ENCODE measurements at places on chromosomes 4 and X. TPM values are rescaled to one million over a fixed set of nuclear protein-coding genes. Genes with fewer than 3 reads are reported as not detected.

The CSN1S1 gene
- total RNA-seq = not detected

The XK gene
- 0.15 TPM for total RNA-seq

The LAMTOR3 gene
- 18.0 TPM for total RNA-seq

The NR3C2 gene
- total RNA-seq = 1.5 TPM

The VEGFC gene
- 27.3 TPM for total RNA-seq

The EFHC2 gene
- 0.08 TPM for total RNA-seq

The SAGE1 gene
- not detected for total RNA-seq

The RTL3 gene
- total RNA-seq = not detected

The NAA11 gene
- total RNA-seq = not detected

The CXorf49 gene
- not detected for total RNA-seq

The BEX5 gene
- 0.30 TPM for total RNA-seq

The COX7B2 gene
- total RNA-seq = not detected

The PABPC1L2B gene
- not detected for total RNA-seq

The PDE6B gene
- total RNA-seq = not detected

The PNMA6A gene
- 0.68 TPM for total RNA-seq

The DGKK gene
- total RNA-seq = not detected

The ALB gene
- not detected for total RNA-seq

The VCX3A gene
- not detected for total RNA-seq

The SYN1 gene
- 0.08 TPM for total RNA-seq

The TKTL1 gene
- not detected for total RNA-seq

The TMPRSS11F gene
- total RNA-seq = not detected

The TAF7L gene
- 0.23 TPM for total RNA-seq

The BEND4 gene
- total RNA-seq = not detected

The TCEANC gene
- 1.8 TPM for total RNA-seq

The CCNB3 gene
- under 0.01 TPM for total RNA-seq

The PPARGC1A gene
- total RNA-seq = not detected

The DOK7 gene
- 0.08 TPM for total RNA-seq

The RAB40A gene
- not detected for total RNA-seq

The PRRG1 gene
- total RNA-seq = 2.2 TPM

The USP17L29 gene
- not detected for total RNA-seq

The NEUROG2 gene
- not detected for total RNA-seq

The SCD5 gene
- 16.0 TPM for total RNA-seq

The EFNB1 gene
- 23.1 TPM for total RNA-seq

The MTNR1A gene
- not detected for total RNA-seq

The LNX1 gene
- total RNA-seq = 5.1 TPM

The SNX25 gene
- 26.0 TPM for total RNA-seq

The SOWAHB gene
- not detected for total RNA-seq

The KDR gene
- total RNA-seq = 1.9 TPM

The NRK gene
- total RNA-seq = 0.15 TPM

The KLHL5 gene
- total RNA-seq = 78.0 TPM

The CCDC120 gene
- total RNA-seq = under 0.01 TPM
